NCI-H446 (cell line): ENCODE measurements at places on chromosomes 4 and X.

GRCh38 chr4:6282314-6282771 is 12.7 kb downstream of the WFS1 start:
- DNase-seq, result no peak

DNA sequence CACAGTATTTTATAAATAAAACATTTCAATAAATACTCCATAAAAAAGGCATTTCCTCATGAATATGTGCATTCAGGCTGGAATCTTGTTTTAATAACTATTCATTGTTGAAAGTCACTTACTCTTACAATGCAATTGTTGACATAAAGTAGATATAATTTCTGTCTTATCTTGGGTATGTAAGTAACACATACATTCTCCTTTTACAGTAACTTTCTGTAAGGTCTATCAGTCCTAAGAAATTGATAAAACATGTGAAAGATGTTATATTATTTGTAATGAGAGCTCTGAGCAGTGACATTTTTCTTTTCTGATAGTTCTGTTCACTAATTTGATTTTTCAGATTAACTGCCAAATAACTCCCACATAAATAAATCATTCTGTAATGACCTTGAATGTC is 1249.2 kb downstream of the STIM2 start:
- no peak for DNase-seq

DNA sequence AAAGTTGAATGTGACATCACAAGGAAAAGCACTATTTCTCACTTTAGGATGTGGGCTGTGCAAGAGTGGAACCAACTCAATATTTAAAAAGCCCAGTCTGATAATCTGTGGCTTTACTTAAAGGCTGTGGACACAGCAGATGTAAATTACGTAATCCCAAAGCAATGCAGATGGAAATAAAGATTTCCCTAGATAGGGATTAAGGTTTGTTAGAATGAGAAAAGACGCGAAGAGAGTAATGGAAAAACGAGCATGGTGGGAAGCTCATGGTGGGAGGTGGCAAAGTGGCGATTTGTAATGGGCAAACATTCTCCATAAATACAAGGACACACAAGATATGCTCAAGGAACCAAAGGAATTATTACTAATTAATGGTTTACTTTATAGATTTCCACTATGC is 985.5 kb downstream of the FSTL5 start:
- no peak for DNase-seq

- DNase-seq, result no peak
Observed at GRCh38 chr4:55578341-55579010, 13.6 kb downstream of the PDCL2 start.

- DNase-seq, result no peak
Observed at GRCh38 chrX:136619899-136620505, 28.0 kb upstream of the CD40LG start.

DNA sequence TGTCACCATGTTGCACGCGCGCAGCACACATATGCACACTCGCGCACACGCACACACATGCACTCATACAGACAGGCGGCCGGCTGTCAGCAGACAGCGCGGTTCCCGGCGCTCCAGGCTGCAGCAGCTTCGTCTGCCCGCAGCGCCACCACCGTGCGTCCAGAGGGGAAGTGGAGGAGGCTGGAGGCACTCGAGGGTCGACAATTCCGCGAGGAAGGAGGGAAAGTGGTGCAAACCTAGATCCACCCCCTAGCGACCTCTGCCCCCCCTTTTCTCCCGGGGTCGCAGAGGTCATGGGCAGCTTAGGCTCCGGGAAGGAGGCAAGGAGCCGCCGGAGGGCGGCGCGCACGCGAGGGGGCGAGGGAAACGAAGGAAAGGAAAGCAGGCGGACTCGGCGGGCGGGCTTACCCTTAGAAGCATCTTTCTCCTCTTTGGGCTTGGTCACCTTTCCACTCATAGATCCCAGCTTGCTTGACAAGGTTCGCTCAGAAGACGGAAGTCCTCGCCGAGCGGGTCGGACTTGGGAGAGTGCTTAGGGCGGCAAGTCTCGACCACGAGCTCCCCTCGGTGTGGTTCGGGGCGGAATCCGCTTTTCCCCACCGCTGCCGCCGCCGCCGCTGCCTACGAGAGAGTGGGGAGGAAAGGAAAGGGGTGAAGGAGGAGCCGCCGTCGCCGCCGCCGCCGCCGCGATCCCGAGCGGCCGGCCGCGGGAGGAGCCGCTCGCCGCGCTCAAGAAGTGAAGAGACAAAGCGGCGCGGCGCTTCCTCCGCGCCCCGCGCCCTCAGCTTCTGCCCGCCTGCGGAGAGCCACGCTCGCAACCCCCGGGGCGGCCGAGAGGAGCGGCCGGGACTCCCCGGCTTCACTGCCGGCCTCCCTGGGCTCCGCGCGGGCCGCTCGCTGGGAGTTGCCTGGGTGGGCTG is 326.6 kb upstream of the F9 start:
- DNase-seq, result no peak

- no peak for DNase-seq
Observed at GRCh38 chr4:169567916-169568315, 44.5 kb downstream of the NEK1 start.

DNA sequence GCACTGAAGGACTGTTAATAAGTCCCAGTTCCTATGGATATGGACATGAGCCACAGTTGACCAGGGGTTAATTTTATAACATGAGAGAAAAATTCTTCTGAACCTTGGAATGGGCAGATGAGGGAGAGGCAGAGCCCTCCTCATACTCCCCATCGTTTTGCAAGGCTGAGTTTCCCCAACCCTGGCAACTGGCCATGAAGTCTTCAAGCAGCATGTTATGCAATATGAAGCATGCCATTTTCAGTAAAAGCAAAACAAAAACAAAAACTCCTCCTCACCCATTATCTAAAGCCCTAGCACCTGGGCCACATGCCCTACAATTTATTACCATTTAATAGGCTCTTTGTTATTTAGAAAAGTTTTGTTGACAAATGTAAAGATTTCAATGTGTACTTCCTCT is 64.5 kb downstream of the GPC4 start:
- DNase-seq, result no peak

GRCh38 chr4:107008115-107008514 is 28.0 kb downstream of the DKK2 start:
- no peak for DNase-seq

- no peak for DNase-seq
Observed at GRCh38 chr4:119930546-119930945, 136.1 kb downstream of the MAD2L1 start.

DNA sequence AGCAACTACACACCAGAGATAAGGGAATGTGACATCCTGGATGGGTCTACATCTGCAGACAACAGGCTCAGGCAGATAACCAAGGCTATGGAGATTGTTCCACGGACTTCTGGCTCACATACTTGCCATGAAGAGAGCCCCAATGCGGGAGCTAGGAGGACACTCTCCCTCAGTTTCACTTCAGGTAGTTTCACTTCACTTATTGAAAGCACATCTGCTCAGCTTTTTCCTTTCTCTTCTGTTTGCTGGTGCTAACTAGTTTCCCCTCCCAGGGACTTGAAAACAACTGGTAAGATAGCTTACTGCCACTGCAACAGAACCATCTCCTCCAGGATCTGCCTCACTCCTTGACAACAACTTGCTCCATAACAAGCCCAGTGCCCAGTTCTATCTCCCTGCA is 1.4 kb upstream of the CT47C1 start:
- DNase-seq, result no peak
